ENCODE measurements at places on chromosomes 3 and 15.

GRCh38 chr15:99085413-99086326, 19.2 kb upstream of the SYNM start:
- DNase-seq: no peak

DNA sequence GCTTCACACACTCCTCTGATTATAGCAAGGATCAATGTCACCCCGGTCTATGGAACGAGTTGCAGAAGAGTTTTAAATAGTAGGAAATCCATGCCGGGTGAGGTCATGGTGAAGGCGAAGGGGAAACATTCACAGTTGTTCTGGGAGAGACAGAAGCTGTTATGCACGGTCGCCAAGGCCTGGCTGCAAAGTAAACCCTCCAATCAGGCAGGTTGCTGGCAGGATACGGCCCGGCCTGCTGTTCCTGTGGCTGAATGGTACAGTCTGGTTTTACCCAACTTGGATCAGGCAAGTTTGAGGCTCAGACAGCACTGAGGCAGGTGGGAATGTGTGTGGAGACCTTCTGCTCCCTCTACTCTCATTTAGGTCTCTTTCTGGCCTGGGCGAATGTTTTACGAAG, 45.3 kb upstream of the ATP2B2 start:
- DNase-seq: no peak

- DNase-seq: peak; percentile 18
Observed at GRCh38 chr3:53109891-53110771, 20.1 kb downstream of the RFT1 start.

GRCh38 chr3:29494305-29495036, 213.6 kb downstream of the RBMS3 start:
- no peak for DNase-seq

DNA sequence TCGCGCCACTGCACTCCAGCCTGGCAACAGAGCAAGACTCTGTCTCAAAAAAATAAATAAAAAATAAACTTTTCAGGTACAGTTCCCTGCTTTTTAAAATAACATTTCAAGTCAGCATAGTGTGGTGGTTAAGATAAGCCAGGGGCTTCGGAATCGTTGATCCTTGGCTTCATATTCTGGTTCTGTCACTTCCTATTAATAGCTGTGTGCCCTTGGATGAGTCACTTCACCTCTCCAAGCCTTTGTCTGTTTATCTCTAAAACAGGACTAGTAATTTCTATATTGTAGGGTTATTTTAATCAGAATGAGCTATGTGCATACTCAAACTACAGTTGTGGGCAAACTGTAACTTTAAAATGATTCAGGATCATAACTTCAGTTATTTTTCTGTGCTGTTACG, 53.8 kb upstream of the SENP5 start:
- DNase-seq: no peak

DNA sequence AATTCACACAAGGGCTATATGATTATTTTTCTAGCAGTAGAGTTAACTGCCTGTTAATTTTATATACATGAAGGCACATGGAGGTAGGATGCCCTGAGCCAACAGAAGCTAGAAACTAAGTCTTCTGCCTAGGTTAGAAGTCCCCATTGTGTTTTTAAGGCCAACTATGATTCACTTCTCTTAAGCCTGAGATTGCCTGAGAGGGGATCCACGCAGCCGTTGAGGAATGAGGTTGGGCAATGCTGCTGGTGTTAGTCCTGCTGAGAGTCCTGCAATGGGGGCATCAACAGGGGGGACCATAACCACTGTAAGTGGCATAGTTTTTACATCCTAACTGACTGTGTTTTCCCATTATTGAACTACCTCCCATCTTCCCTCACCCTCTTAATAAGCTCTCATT, 60.1 kb upstream of the PFN2 start:
- DNase-seq: no peak

- no peak for DNase-seq
Observed at GRCh38 chr3:42288385-42288784, 22.4 kb upstream of the CCK start.

- DNase-seq: no peak
Observed at GRCh38 chr3:131655070-131655690, 152.4 kb upstream of the MRPL3 start.

- peak; percentile 69 for DNase-seq
Observed at GRCh38 chr3:66442254-66443117, 58.3 kb downstream of the LRIG1 start.

- DNase-seq: no peak
Observed at GRCh38 chr15:65079580-65079979, 3.0 kb downstream of the KBTBD13 start.

DNA sequence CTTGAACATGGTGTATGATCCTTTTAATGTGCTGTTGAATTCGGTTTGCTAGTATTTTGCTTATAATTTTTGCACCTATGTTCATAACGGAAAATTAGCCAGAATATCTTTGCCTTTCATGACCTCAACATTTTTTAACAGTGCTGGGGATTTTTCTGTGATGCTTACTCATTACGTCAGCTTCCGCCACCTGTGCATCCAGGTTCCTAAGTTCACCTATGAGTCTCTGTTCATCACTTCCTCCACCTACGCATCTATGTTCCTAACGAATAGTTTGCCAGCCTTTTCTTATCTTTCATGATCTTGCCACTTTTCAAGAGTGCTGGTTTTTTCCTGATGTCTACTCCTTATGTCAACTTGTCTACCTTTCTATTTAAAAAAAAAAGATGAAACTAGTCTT, 16.5 kb downstream of the AADACL2 start:
- no peak for DNase-seq

DNA sequence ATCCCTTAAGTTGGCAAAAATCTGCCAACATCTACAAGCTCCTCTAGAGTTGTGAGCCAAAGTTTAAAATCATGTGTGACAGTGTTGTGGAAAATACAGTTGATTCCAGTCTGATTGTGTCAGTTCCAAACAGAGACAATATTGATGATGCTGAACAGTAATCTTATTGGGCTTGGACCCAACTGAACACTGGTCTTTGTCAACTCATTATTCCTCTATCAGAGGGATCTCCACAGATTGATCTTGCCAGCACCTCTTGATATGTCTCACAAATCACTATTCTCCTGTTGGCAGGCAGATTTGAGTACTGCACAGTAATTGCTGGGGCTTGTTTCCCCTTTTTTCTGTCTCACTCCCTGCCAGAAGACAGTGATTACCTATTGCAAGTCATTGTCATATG, 326.6 kb upstream of the DPH6 start:
- no peak for DNase-seq

DNA sequence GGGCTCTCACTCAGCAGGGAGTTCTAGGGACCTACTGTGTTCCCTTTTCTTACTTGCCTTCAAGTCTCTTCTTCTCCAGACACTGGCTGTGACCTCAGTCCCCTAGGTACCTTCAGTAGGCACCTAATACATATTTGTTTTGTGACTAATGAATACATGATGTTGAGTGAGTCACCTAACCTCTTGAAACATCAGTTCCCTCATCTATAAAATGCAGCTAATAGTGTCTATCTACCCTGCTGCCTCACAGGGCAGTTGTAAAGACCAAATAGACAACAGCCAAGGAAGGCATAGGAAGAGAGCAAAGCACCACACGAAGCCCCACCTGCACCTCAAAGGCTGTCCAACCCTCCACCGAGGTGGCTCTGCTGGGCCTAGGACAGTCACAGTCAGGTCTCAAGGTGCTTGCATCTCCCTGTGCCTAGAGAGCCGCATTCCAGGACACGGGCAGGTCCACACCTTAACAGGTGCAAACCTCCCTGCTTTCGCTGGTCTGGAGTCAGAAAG, 29.1 kb downstream of the DAPK2 start:
- peak; percentile 94 for DNase-seq

DNA sequence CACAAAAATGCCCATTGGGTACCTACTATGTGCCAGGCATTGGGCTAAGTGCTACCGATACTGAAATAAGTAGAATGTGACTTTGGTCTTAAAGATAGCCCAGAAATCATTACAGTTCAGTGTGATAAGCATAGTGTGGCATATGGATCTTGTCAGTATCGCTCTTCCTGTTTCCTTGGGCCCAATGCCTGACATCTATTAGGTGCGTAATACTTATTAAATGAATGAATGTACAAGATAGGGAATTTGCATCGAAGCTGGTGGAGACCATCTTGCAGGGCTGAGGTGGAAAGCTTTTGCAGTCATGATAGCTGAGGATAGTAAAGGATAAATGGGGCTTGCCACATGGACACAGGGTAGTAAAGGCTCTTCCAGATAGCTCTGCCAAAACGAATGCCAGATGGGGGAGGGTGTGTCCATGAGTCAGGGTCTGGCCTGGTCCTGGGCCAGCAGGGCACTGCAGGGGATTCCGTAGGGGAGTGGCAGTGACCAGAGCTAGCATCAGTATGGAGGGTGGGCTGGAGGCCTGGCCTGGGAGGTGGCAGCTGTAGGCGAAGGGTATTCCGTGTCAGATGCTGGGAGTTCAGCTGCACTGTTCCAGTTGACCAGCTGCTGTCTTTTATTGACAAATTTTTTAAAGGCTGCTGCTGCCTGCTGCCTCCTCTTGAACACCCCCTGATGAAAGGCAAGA, 23.5 kb downstream of the TSEN2 start:
- DNase-seq: no peak

DNA sequence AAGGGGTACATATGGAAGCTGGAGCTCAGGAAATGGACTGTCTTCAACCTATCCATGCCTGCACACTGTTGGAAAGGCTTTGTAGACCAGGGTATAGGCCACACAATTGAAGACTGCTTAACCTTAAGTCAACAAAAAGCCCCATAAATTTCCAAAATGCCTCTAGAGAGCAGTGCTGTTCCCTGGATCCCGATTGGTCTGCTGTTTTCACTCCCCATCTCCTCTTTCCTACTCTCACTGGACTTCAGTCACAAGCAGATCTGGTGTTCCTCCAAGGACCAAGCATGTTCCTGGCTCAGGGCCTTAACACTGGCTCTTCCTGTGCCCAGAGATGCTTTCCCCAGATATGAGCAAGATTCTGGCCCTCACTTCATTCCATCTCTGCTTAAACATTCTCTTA, 22.8 kb upstream of the LRRC34 start:
- no peak for DNase-seq

GRCh38 chr15:88274553-88275460, 18.3 kb upstream of the NTRK3 start:
- DNase-seq: peak; percentile 44

- no peak for DNase-seq
Observed at GRCh38 chr3:193080821-193081365, 160.1 kb upstream of the PLAAT1 start.

Measured in DMS53 (cell line).